ENCODE measurements at places on chromosomes 12 and 14. TPM values are rescaled to one million over a fixed set of nuclear protein-coding genes. Genes with fewer than 3 reads are reported as not detected.

LALBA gene
- not detected for total RNA-seq

WNT1 gene
- total RNA-seq: not detected

CYP46A1 gene
- not detected for total RNA-seq

SIRT4 gene
- total RNA-seq: 1.3 TPM

MGST1 gene
- total RNA-seq: 35.5 TPM

P2RX4 gene
- 5.0 TPM for total RNA-seq

AKAP3 gene
- 0.53 TPM for total RNA-seq

ABCC9 gene
- total RNA-seq: 0.13 TPM

KRT74 gene
- not detected for total RNA-seq

KRT83 gene
- 0.08 TPM for total RNA-seq

BDKRB1 gene
- not detected for total RNA-seq

GLS2 gene
- total RNA-seq: not detected

DUSP16 gene
- 3.0 TPM for total RNA-seq

TSPAN11 gene
- total RNA-seq: 2.4 TPM

FAM222A gene
- 7.3 TPM for total RNA-seq

MED6 gene
- 31.3 TPM for total RNA-seq

MSRB3 gene
- total RNA-seq: 6.9 TPM

SLC25A47 gene
- not detected for total RNA-seq

CLECL1 gene
- total RNA-seq: not detected

DLGAP5 gene
- total RNA-seq: 27.4 TPM

TAS2R8 gene
- not detected for total RNA-seq

TRPV4 gene
- total RNA-seq: 12.1 TPM

LBHD2 gene
- total RNA-seq: not detected

KRT75 gene
- total RNA-seq: not detected

TCP11L2 gene
- 10.6 TPM for total RNA-seq

ANO4 gene
- 2.0 TPM for total RNA-seq

ADCY4 gene
- not detected for total RNA-seq

RNF212B gene
- total RNA-seq: not detected

WDHD1 gene
- 9.5 TPM for total RNA-seq

NKX2-1 gene
- 0.11 TPM for total RNA-seq

SYNE3 gene
- total RNA-seq: 6.8 TPM

ITGB7 gene
- total RNA-seq: 2.2 TPM

BEGAIN gene
- total RNA-seq: 3.1 TPM

RNASE3 gene
- not detected for total RNA-seq

ZC2HC1C gene
- total RNA-seq: 0.21 TPM

C12orf54 gene
- not detected for total RNA-seq

MYF6 gene
- not detected for total RNA-seq

CCDC38 gene
- total RNA-seq: not detected

TROAP gene
- total RNA-seq: 70.7 TPM

NPFF gene
- not detected for total RNA-seq

KICS2 gene
- 6.3 TPM for total RNA-seq

KERA gene
- not detected for total RNA-seq

POTEG gene
- 20.4 TPM for total RNA-seq

SPIC gene
- not detected for total RNA-seq

CORO1C gene
- total RNA-seq: 86.6 TPM

TPPP2 gene
- total RNA-seq: not detected

BATF gene
- total RNA-seq: not detected

SLCO1B1 gene
- not detected for total RNA-seq

SYCP3 gene
- 0.08 TPM for total RNA-seq

ANO2 gene
- total RNA-seq: 0.21 TPM

CD163 gene
- not detected for total RNA-seq

IL26 gene
- total RNA-seq: not detected

Data from A375 (cell line).